ENCODE measurements at places on chromosomes 4 and X. TPM values are rescaled to one million over a fixed set of nuclear protein-coding genes. Genes with fewer than 3 reads are reported as not detected.

The BMX gene
- not detected for total RNA-seq

The CCNA2 gene
- total RNA-seq, result 62.8 TPM

The DUX4 gene
- total RNA-seq, result not detected

- H3K4me3 ChIP-seq, result no peak overlapping the region
- H3K27ac ChIP-seq, result no peak overlapping the region
- no peaks in the 10 kb centered on the region for H3K4me1 ChIP-seq
- H3K36me3 ChIP-seq, result no peaks in the 10 kb centered on the region
Observed at GRCh38 chr4:147581606-147582350, 35.4 kb upstream of the TMEM184C start.

GRCh38 chr4:3308691-3309090 lies 15.9 kb downstream of the RGS12 start:
- H3K4me3 ChIP-seq, result no peak overlapping the region
- H3K36me3 ChIP-seq, result no peaks in the 10 kb centered on the region
- peaks cover 4% of the 10 kb centered on the region for H3K4me1 ChIP-seq
- H3K27me3 ChIP-seq, result no peaks in the 10 kb centered on the region

DNA sequence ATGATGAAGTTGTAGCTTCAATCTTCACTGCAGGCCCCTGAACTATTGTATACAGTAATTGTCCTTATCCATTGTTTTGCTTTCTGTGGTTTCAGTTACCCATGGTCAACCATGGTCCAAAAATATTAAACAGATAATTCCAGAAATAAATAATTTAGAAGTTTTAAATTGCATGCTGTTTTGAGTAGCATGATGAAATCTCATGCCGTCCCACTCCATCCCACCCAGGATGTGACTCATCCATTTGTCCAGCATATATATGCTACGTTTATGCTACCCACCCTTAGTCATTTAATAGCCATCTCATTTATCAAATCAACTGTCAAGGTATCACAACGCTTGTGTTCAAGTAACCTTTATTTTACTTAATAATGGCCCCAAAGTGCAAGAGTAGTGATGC lies 34.5 kb downstream of the IQCM start:
- no peaks in the 10 kb centered on the region for H3K4me1 ChIP-seq
- DNase-seq, result no peak
- no peak overlapping the region for H3K27ac ChIP-seq
- no peak overlapping the region for H3K4me3 ChIP-seq

- H3K4me3 ChIP-seq, result no peak overlapping the region
- no peaks in the 10 kb centered on the region for H3K27me3 ChIP-seq
- no peaks in the 10 kb centered on the region for H3K4me1 ChIP-seq
- H3K27ac ChIP-seq, result no peak overlapping the region
- peaks cover 100% of the 10 kb centered on the region for H3K36me3 ChIP-seq
Observed at GRCh38 chr4:54731552-54731951, 73.8 kb downstream of the KIT start.

GRCh38 chr4:139042981-139043460 lies 27.4 kb downstream of the NOCT start:
- DNase-seq, result no peak
- H3K27me3 ChIP-seq, result no peaks in the 10 kb centered on the region
- no peak overlapping the region for H3K27ac ChIP-seq
- no peak overlapping the region for H3K4me3 ChIP-seq

GRCh38 chrX:16023790-16024734 lies 99.3 kb upstream of the GRPR start:
- H3K4me1 ChIP-seq, result no peaks in the 10 kb centered on the region
- no peak for DNase-seq
- no peaks in the 10 kb centered on the region for H3K36me3 ChIP-seq
- no peak overlapping the region for H3K27ac ChIP-seq
- no peaks in the 10 kb centered on the region for H3K27me3 ChIP-seq
- H3K4me3 ChIP-seq, result no peak overlapping the region

DNA sequence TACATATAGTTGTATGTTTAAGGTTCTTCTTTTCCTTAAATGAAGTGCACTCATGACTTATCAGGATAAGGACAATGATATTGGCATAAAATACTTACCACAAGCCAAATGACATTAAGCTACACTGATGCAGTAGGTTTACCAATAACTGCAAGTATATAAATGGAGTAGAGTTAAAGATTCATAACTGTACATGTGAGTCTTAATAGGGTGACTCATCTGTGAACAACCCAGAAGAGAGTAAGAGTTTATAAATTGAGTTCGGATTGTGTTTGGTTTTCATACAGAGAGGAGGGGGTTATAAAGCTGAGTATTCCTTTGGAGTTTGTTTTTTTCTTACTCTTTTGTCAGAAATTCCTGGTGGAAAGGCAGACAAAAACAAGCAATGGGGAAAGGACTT lies 144.8 kb downstream of the TLL1 start:
- no peaks in the 10 kb centered on the region for H3K27me3 ChIP-seq
- DNase-seq, result no peak
- no peaks in the 10 kb centered on the region for H3K36me3 ChIP-seq
- H3K4me3 ChIP-seq, result no peak overlapping the region

DNA sequence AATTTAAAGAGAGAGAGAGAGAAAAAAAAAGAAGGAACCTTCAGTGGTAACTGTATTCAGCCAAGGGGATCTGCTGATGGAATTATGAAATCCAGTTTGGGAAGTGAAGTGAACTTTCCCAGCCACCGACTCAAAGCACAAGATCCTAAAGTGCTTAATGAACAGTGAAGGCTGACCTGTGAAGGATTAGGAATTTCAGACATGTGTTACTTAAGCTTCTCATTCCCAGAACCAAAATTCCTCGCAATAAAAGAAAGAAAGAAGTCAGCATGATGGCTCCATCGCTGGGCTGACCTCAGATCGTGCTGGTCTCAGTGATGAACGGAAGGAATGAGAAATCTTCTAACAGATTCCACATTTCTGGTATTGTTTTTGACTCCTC lies 135.2 kb downstream of the ARSF start:
- no peaks in the 10 kb centered on the region for H3K4me1 ChIP-seq
- no peaks in the 10 kb centered on the region for H3K36me3 ChIP-seq
- no peak overlapping the region for H3K4me3 ChIP-seq
- H3K27ac ChIP-seq, result no peak overlapping the region

GRCh38 chr4:183448436-183448835 lies 4.0 kb downstream of the CDKN2AIP start:
- H3K4me3 ChIP-seq, result no peak overlapping the region
- no peak for DNase-seq
- no peaks in the 10 kb centered on the region for H3K27me3 ChIP-seq
- H3K27ac ChIP-seq, result no peak overlapping the region

GRCh38 chr4:153418558-153418957 lies 47.6 kb upstream of the TMEM131L start:
- no peaks in the 10 kb centered on the region for H3K4me1 ChIP-seq
- no peaks in the 10 kb centered on the region for H3K27me3 ChIP-seq
- H3K27ac ChIP-seq, result peak overlapping the region; percentile 77
- no peaks in the 10 kb centered on the region for H3K36me3 ChIP-seq
- no peak overlapping the region for H3K4me3 ChIP-seq
